ENCODE measurements at places on chromosomes 4 and X. TPM values are rescaled to one million over a fixed set of nuclear protein-coding genes. Genes with fewer than 3 reads are reported as not detected.

Gene PARM1
- total RNA-seq: 0.13 TPM

Gene DSPP
- not detected for total RNA-seq

Gene TRIM2
- total RNA-seq: 5.6 TPM

Gene ARHGEF9
- 27.4 TPM for total RNA-seq

Gene LINC00632
- total RNA-seq: 1.6 TPM

Gene KLHL13
- 0.38 TPM for total RNA-seq

Gene SNCA
- not detected for total RNA-seq

Gene WAS
- total RNA-seq: 118 TPM

Gene ESX1
- not detected for total RNA-seq

Gene KLB
- not detected for total RNA-seq

Gene TRPC3
- 0.18 TPM for total RNA-seq

Gene TIMP1
- 86.9 TPM for total RNA-seq

Gene VEGFD
- not detected for total RNA-seq

Gene ITGB1BP2
- 2.3 TPM for total RNA-seq

Gene AKAP14
- total RNA-seq: not detected

Gene IL21
- not detected for total RNA-seq

Gene KCNE5
- total RNA-seq: not detected

Gene PABPC1L2A
- total RNA-seq: not detected

Gene ADH1A
- not detected for total RNA-seq

Gene ADH1B
- total RNA-seq: not detected

Gene SMC1A
- 46.8 TPM for total RNA-seq

Gene FOXR2
- total RNA-seq: not detected

Gene CPZ
- total RNA-seq: not detected

Gene PRKG2
- 0.49 TPM for total RNA-seq

Gene HSD17B13
- total RNA-seq: 0.25 TPM

Gene GAGE12D
- total RNA-seq: not detected

Gene AFF2
- 1.7 TPM for total RNA-seq

Gene PWWP3B
- not detected for total RNA-seq

Gene NBDY
- 30.4 TPM for total RNA-seq

Gene AKAP4
- not detected for total RNA-seq

Gene ARR3
- total RNA-seq: not detected

Gene CXCL11
- total RNA-seq: not detected

Gene RTL9
- not detected for total RNA-seq

Gene DAPP1
- total RNA-seq: 13.3 TPM

Gene ALG13
- total RNA-seq: 58.4 TPM

Gene FREM3
- total RNA-seq: not detected

Gene TMEM255A
- 0.13 TPM for total RNA-seq

Gene KDR
- 0.10 TPM for total RNA-seq

Gene UNC5C
- total RNA-seq: not detected

Gene SUPT20HL1
- total RNA-seq: not detected

Gene USP17L10
- not detected for total RNA-seq

Gene RIBC1
- 1.5 TPM for total RNA-seq

Gene ATP8A1
- 73.2 TPM for total RNA-seq

Gene CT45A3
- not detected for total RNA-seq

Gene SYTL5
- total RNA-seq: not detected

Gene NSG1
- total RNA-seq: 19.2 TPM

Gene SCRG1
- not detected for total RNA-seq

Gene CACNA1F
- total RNA-seq: 1.4 TPM

Gene MAGEC2
- not detected for total RNA-seq

Gene SRPX2
- total RNA-seq: not detected

Gene DCK
- total RNA-seq: 46.8 TPM

Gene FHIP1A
- 1.2 TPM for total RNA-seq

Gene CSAG2
- total RNA-seq: not detected

Gene C4orf50
- total RNA-seq: 3.0 TPM

Measured in T-cell (primary cell).